ENCODE measurements at places on chromosomes 3 and 15.

GRCh38 chr3:72195895-72196294, 410.9 kb upstream of the PROK2 start:
- DNase-seq = no peak

GRCh38 chr3:1442271-1442670, 349.4 kb downstream of the CNTN6 start:
- no peak for DNase-seq

- no peak for DNase-seq
Measured at GRCh38 chr3:15623535-15624440, 22.2 kb downstream of the BTD start.

- DNase-seq = no peak
Measured at GRCh38 chr15:48774484-48774883, 36.4 kb downstream of the CEP152 start.

GRCh38 chr3:190293621-190294020, 28.6 kb downstream of the CLDN1 start:
- no peak for DNase-seq

Measured in C1 segment of cervical spinal cord (tissue), 14 donors.